NCI-H2107 (cell line): ENCODE measurements at places on chromosomes 5 and 9.
A peak's percentile ranks its signal among the peaks of the same experiment; 100 is the strongest.

- DNase-seq: no peak
Measured at GRCh38 chr5:40871177-40871576, 30.0 kb downstream of the CARD6 start.

- DNase-seq: no peak
Measured at GRCh38 chr9:135759676-135760300, 57.8 kb downstream of the KCNT1 start.

GRCh38 chr5:10746711-10747110 lies 14.3 kb downstream of the DAP start:
- peak; percentile 14 for DNase-seq

- DNase-seq: no peak
Measured at GRCh38 chr9:87850391-87850790, 32.3 kb upstream of the SPATA31E1 start.

- DNase-seq: peak; percentile 54
Measured at GRCh38 chr9:104863180-104863883, 64.6 kb downstream of the ABCA1 start.

- DNase-seq: no peak
Measured at GRCh38 chr9:130714586-130715110, 21.1 kb downstream of the EXOSC2 start.

DNA sequence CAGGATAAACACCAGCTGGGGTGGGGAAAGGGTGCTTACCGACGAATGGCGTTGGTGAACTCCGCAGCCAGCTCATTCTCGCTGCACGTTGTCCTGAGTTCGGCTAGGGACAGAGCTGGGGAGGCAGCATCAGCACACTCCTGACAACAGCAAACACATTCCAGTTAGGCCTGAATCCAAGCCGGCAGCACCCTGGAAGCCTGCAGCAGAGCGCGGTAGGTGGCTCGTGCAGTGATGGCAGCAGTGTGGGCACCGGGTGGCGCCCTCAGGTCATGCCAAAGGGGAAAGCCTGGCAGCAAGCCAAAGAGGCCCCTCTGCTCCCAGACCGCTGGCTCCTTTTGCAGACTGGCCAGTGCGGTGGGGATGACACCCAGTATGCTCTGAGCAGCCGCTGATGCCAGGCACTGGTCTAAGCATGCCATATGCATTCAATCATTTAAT lies 66.9 kb downstream of the DCP2 start:
- DNase-seq: no peak

DNA sequence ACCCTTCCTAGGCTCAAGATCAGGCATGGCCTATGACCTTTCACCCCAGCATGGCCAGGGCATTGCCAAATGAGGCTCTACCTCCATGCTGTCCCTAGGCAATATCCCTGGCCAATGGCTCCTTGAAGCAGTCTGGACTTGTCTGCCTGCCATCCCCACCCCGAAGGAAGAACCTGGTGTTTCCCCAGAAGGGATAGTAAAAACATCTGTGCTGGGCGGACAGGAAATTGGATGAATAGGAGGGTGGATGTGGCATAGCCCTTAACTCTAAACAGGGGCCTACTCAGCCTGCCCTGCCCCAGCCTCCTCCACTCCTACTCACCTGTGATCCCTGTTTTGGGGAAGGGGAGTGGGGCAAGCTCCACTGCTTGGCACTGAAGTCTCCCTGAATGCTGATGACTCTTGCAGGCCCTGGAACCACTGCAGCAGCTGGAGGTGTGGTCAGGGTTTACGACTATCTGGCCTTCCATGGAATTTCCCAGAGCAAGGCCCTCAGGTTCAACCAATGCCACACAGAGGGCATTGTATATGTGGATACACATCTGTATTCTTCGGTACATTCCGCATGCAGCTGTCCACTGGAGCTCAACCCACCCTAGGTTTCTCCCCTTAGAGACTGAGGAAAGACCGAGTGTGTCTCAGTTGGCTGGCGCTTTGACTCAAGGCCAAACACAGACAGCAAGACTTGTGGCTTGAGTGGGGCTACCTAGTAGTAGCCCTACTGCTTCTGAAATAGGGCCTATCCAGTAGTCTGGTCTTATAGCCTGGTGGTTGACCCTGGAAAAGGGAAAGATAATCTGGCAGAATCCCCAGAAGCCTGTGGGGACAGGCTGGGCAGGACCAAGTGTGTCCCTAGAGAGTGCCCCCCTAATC lies 6.4 kb upstream of the P4HA2 start:
- DNase-seq: no peak

DNA sequence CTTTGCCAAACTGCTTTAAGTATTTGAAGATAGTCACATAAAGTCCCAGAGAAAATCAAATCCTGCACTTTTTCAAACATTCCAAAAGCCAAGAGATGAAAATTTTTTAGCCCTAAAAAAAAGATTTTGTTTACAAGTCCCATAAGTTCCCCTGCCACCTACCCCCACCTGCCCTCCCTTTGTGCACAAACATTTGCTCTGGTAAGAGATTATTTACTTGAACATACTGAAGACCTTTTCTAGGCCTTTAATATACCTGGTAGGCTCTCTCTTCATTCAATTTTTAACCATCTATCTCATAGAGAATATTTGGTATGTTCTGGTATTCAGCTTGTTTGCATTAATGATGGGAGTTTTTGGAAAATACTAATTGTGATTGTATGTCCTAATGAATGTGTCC lies 50.3 kb downstream of the MEGF9 start:
- DNase-seq: no peak

DNA sequence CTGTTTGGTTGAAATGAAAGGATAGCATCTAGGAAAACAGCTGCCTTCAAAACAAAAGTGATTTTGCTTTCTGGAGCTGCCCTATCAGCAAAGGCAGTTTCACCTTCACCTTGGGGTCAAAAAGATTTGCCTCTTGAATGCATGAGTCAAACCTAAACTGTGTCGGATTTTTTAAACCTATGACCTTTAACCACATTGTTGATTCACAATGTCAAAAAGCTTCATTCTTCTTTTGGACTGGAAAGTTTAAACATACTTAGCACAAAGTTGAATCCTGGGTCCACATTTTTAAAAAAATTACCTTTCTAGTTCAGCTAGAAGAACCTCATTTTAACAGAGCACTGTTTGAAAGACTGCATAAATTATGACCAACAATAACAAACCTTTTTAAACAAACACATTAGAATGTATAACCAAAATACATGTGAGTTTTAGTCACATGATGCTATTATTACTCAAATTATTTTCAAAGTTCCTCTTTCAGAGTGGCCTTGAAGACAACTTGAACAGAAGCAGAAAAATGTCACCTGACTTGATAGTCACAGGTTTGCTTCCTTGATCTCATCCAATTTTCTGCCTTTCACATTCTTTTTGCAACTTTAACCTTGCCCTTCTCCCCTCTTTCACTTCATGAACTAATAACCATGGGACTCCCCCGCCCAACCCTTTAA lies 109.7 kb upstream of the LHFPL2 start:
- DNase-seq: no peak

GRCh38 chr5:138035605-138036537 lies 3.0 kb upstream of the FAM13B start:
- DNase-seq: peak; percentile 44

DNA sequence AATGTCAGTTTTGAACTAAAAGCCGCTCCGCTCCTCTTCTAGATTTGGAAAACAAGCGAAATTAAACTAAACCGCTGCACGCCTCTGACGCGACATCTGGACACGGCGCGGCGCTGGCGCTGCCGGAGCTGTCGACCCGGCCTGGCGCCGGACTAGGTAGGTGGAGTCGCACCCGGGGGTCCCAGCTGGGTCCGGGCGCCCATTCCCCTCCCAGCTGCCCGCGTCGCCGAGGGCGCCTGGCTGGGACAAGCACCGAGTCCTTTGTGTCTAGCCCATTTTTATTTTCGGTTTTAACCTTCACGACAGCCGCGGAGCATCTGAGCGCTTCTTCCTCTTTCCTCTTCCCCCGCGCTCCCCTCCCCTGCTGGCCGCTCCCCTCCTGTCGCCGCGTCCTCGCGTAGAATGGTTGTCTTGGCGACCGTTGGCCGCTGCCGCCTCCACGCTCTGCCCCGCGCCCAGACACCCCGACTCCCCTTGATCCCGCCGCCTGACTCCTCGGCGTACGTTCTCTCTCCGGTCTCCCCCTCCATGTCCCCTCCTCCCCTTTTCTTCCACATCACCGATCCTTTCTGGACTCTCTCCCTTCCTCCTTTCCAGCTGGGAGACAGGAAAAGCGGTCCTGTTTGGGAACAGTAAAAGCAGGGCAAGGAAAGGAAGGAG lies 545 bp downstream of the CDKN2B-AS1 start:
- DNase-seq: peak; percentile 77

DNA sequence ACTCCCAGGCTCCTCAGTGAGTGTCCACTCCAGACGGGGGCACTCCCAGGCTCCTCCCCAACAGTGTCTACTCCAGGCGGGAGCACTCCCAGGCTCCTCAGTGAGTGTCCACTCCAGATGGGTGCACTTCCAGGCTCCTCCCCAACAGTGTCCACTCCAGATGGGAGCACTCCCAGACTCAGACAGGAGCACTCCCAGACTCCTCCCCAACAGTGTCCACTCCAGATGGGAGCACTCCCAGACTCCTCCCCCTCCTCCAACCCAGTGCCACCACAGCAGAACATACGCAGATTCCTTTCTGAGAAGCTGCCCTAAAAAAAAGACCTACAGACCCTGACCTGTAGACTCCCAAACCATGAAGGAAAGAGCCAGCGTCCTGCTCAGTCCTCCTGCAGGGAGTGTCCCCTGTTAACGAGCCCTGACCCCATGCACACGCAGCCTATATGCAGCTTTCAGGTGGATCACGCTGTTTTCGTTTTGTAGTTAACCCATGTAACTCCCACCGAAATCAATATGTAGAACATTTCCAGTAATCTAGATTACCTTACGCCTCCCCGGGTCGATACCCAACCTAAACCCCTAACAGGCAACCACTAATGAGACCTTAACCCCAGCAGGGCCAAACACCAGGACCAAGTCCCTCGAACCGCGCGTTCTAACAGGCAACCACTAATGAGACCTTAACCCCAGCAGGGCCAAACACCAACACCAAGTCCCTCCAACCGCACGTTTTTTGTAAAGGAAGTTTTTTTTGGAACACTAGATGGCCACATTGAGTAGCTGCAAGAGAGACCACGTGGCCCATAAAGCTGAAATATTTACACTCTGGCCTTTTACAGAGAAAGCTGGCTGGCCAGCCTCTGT lies 15.7 kb downstream of the PNPLA7 start:
- peak; percentile 64 for DNase-seq

DNA sequence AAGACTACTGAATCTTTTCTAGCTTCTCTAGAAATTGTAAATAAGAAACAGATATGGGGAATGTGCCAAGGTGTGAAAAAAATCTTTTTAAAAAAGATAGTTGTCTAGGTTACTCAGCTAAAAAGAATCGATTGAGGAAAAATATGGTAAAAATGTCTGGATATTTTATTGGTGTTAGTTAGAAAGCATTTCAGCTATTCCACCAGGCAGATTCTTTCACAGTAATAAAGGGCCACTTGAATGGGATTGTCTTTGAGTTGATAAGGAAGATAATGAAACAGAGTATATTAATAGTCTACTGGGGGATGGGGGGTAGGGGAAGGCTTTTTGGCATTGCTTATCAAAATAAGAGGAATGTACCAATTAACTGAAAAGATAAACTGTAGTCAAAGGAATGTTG lies 51.9 kb downstream of the SLIT3 start:
- DNase-seq: no peak

- no peak for DNase-seq
Measured at GRCh38 chr5:177385720-177386119, 1.5 kb downstream of the SLC34A1 start.

DNA sequence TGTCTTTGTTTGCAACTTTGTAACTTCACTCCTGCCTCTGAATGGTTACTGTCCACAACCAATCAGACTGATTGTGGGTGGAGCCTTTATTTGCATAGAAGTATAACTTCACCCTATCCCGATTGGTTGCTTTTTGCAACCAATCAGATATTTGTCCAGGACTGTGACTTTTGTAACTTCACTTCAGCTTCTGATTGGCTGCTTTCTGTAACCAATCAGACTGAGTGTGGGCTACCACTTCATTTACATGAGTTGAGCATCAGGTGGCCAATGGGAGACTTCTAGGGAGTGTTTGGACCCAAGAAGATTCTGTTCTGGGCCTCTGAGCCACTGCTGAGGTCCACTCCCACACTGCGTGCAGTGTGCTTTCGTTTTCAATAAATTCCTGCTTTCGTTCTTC lies 1810.7 kb upstream of the CDH6 start:
- no peak for DNase-seq

- no peak for DNase-seq
Measured at GRCh38 chr5:38450627-38451026, 105.8 kb downstream of the LIFR start.

- DNase-seq: no peak
Measured at GRCh38 chr9:3863686-3864085, 337.9 kb upstream of the RFX3 start.

DNA sequence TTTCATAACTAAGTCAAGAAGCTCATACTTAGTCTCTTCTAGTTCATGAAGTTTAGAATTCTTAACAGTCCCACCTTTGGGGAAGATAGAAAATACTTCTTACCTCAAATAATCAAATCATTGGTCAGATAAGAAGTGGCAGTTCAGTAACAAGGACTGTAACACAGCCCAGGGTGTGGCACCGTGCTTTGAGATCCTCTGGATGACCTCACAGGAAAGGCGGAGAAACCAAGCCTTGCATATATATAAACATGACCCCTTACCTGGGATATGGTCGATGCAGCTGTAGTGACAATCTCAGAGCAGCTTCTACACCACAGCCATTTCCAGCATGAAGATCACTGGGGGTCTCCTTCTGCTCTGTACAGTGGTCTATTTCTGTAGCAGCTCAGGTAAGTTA lies at the start of gene SPINK7:
TSS of gene SPINK7 (plus strand) at position 271 of the 400 bp plus-strand sequence. CDS start at position 332, 61 bp downstream.
- no peak for DNase-seq

DNA sequence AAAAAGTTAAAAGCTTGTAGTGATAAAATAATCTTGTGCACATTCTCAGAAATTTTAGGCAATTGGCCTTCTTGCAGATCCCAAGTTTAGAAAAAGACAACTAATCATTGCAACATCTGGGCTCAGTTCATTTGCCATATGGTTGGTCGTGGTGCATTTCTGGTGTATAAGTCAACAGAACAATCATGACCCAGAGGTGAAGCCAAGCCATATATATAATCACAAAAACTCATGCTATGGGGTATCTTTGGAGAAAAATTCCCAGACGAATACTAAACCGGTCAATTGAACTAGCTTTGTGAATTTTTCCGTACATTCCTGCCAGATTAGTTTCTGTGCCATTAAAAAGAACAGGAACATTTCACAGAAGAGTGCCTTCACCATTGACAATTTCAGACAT lies 50.3 kb downstream of the FYB1 start:
- no peak for DNase-seq

GRCh38 chr5:88713818-88714217 lies 169.2 kb downstream of the MEF2C start:
- no peak for DNase-seq

GRCh38 chr9:15837079-15837679 lies 284.3 kb downstream of the CCDC171 start:
- DNase-seq: peak; percentile 20

- DNase-seq: no peak
Measured at GRCh38 chr9:127741831-127742434, 6.8 kb upstream of the TOR2A start.

DNA sequence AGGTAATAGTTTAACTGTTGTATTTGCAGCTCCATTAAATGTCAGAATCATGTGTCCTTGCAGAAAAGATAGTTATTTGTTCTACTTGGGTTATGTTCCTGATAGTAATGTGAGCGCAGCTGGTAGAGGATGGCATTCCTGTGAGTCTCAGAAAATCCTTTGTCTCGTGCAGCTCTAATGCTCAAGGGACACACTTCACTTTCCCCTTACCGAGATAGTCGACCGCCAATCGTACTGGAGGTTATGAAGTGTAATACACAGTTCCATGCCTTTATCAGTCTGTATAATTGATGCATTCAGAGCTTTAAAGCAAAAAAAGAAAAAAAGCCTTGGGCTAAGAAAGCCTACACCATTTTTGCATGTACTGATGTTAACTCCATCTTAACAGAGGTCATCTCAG lies 60.2 kb upstream of the SRP19 start:
- DNase-seq: no peak

GRCh38 chr5:50874306-50875001 lies 208.0 kb downstream of the PARP8 start:
- DNase-seq: no peak
